ENCODE measurements at places on chromosomes 12 and 14. TPM values are rescaled to one million over a fixed set of nuclear protein-coding genes. Genes with fewer than 3 reads are reported as not detected.

- no peak for DNase-seq
These were observed 74.1 kb downstream of the NUAK1 start for GRCh38 chr12:106064721-106065021.

DNA sequence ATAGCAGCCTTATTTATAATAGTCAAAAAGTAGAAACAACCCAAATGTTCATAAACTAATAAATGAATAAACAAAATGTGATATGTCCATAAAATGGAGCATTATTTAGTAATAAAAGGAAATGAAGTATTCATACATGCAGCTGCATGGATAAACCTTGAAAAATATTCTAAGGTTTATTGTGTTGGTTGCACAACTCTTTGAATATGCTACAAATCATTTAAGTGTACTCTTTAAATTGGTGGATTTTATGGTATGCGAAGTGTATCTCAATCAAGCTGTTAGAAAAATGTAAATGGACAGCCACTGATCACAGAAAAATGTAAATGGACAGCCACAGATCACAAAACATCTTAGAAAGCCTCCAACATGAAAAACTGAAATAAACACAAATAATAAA, 73.2 kb upstream of the SLC38A4 start:
- no peak for DNase-seq

Gene GPX2
- total RNA-seq: not detected

Gene GPR84
- total RNA-seq: not detected

DNA sequence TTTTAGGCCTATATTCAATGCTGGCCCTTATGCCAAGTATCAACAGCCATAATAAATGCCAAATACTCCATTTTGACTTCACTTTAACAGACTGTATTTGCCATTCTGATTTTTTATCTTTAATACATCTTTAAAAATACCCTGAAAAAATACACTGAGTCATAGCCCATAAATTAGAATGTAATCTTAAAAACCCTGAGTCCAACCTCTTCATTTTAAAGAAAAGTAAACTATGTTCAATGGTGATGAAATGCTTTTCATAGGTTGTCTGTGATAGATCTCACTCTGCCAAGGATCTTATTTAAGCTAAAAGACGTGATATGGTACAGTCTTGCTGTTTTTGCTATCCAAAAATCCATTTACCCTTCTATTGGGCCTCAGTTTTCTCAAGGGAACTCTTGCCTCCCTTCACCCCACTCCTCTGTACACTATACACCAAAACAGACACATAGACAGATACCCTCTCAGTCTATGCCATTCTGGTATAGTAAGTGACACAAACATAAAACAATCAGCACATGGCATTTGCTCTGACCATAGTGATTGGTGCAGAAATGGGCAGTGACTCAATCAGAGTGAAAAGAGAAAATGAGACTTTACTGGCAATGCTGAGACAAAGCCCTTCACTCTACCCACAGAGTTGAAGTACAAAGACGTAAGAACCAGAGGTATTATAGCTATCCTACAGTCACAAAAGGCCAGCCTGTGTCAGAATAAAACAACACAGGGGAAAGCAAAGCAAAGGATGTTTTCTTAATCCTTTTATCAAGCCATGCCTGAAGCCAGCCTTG, 49.1 kb downstream of the BTG1 start:
- peak; percentile 42 for DNase-seq

- no peak for DNase-seq
These were observed 759.1 kb downstream of the GALC start for GRCh38 chr14:87233806-87234384.
